Cardiac muscle cell (in vitro differentiated cells and primary cell): ENCODE measurements at places on chromosomes 16 and 17. TPM values are rescaled to one million over a fixed set of nuclear protein-coding genes. Genes with fewer than 3 reads are reported as not detected.

The CCR7 gene
- total RNA-seq: 0.28 TPM in 1 of 2 replicates, not detected in the other

The PLEKHH3 gene
- 50.3 and 79.1 TPM in 2 replicates for total RNA-seq

The OTOA gene
- 0.11 and 0.51 TPM in 2 replicates for total RNA-seq

The USP43 gene
- 1.2 and 2.8 TPM in 2 replicates for total RNA-seq

The KRTAP4-2 gene
- not detected in 2 replicates for total RNA-seq

The CASKIN1 gene
- total RNA-seq: 15.5 TPM in 2 replicates

The NPIPB8 gene
- not detected in 2 replicates for total RNA-seq

The ASPHD1 gene
- total RNA-seq: 1.8 and 3.9 TPM in 2 replicates

The ODAD4 gene
- total RNA-seq: 2.6 and 4.5 TPM in 2 replicates

The CCL23 gene
- total RNA-seq: not detected in 2 replicates

The PRR35 gene
- total RNA-seq: 0.14 and 0.66 TPM in 2 replicates

The DVL2 gene
- 87.4 and 121 TPM in 2 replicates for total RNA-seq

The HOXB1 gene
- 5.9 and 6.6 TPM in 2 replicates for total RNA-seq

The VKORC1 gene
- total RNA-seq: 146 and 148 TPM in 2 replicates
